ENCODE measurements at places on chromosomes 11 and 22.

DNA sequence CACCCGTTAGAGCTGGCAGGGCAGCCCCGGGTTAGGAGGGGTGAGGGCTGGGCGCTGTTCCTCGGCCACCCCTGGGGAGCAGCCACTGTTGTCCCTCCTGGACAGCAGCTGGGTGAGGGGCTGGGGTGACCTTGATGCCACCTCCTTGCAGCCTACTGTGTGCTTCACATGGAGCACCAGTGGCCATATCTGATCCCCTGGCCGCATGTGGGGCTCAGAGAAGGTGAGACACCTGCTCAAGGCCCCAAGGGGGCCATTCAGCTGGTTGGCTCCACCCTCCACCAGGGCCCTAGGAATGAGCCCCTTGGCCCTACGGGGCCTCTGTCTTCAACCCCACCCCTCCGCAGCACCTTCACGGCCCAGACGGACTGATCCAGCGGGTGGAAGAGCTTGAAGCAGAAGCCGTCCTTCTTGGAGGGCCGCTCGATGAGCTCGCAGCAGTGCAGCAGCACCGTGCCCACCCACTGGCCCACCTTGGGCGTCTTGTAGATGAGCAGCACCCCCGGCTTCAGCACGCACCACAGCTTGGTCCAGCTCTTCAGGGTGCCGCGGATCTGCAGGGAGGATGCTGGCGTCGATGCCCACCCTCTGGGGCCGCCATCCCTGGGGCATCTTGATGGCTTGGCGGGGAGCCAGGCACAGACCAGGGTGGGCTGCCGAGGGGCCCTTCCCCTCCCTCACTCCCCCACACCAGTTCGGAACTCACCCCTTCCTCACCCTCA, 44.9 kb downstream of the OSBPL5 start:
- DNase-seq, result no peak

DNA sequence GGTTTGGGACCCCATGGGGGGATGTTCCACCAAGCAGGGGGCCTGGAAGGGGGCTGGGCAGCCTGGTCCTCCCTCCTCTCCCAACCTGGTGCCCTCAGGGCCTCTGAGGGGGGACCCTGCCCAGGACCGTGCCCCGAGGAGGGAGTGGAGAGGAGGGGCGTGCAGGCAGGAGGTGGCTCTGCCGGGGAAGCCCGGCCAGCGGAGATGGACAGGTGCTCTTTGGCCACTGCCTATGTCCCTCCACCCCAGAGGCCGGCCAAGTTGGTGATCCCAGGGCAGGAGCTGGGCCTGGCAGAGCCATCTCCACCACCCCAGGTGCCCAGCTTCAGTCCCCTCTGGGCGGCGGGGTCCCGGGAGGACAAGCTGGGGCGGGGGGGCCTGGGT, 2.4 kb downstream of the MUC2 start:
- no peak for DNase-seq

- DNase-seq, result no peak
These were observed 56.3 kb upstream of the PDE3B start for GRCh38 chr11:14587258-14587657.

DNA sequence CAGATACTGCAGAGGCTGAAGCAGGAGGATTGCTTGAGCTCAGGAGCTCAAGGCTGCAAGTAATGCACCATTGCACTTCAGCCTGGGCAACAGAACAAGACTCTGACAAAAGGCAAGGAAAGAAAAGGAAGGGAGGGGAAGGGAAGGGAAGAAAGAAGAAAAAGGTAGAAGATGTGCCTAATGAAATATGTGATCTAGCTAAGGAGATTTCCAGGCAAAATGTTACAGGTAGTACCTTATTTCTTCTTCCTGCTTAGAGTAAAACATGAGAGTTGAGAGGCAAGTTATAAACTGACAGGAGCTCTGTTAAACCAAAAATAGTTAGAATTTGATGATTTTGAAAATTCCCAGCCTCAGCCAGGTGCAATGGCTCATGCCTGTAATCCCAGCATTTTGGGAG, 4.7 kb upstream of the PELI3 start:
- no peak for DNase-seq

DNA sequence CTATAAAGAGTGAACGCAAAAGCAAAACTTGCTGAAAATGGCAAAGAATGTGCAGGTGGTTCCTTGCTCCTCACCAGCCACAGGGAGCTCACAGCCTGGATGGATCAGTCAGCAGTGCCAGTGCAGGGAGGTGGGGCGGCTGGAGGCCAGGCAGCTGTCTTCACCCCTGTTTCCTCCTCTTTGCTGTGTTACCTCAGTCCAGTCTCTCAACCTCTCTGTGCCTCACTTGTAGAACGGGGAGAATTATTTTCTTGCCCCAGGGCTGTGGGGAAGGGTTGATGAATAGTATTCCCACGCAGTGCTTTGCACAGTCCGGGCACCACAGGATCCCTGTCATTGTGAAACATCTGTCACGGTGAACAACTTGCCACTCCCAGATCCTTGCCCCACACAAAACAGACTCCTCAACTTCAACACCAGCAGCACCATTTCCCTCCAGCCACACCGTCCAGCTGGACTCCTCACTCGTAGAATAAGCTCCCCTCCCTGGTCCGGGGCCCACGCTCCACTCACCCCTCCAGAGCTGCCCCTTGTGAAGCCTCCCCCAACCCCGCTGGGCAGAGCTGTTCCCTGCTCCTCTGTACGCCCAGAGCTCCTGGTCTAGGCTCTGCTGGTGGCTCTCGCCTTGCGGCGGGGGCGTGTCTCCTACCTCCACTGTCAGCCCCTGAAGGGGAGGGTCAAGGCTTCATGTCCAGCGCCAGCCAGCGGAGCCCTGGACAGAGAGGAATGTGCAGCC, 27.7 kb downstream of the MPPED1 start:
- DNase-seq, result no peak

DNA sequence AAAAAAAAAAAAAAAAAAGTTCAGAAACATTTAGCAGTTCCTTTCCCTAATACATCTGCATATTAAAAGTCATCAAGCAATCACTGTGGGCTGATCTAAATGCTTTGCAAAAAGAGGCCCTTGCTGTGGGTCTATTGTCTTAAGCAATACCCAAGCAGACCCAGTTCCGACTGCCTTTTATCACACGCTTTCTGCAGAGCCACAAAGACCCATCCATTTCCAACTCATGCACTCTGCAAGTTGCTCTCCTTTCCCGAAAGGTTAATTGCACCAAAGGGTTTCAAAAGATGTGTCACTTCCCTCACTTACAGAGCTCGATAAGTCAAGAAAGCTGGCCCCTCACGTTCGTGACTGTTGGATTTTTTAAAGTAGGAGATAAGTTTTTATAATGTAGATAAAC, 138.9 kb downstream of the MPPED1 start:
- DNase-seq, result no peak

GRCh38 chr11:47184711-47185304, 1.4 kb downstream of the PACSIN3 start:
- DNase-seq, result no peak

DNA sequence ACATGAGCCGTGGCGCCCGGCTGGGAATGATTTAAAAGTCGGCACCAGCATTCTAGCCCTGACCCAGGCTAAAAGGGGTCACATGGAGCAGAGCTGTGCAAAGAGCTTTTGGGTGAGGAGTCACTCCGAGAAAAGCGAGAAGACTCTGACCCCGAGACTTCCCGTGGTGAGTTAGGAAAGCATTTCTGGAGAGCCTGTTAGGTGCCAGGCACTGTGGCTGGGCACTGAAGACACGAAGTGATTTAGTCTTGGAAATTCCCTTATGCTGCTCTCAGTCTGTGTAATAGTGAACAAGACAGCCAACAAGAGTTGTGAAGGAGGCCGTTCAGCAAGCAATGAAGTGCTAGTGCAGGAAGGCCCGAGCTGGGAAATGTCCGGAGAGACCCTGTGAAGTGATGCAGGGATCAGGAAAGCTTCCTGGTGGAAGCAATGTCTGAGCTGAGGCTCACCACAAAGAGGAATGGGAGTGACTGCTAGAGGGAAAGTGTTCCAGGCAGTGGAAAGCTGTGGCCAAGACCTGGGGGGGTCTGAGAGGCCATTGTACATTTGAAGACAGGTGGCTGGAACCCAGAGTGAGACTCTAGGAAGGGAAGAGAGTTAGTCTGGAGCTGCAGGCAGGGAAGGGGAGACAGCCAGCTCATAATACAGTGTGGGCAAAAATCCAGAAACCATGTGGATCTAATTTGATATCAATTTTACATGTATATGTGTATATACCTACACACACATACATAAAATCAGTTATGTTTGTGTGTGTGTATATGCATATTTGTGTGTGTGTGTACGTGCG, 31.6 kb downstream of the MARK2 start:
- DNase-seq, result no peak

All from GM03348 (cell line).